ENCODE measurements at places on chromosomes 3 and 15.
A peak's percentile ranks its signal among the peaks of the same experiment; 100 is the strongest.

GRCh38 chr3:76199382-76199781, 414.0 kb upstream of the ZNF717 start:
- no peak for DNase-seq

GRCh38 chr15:69861331-69862171, 236.2 kb downstream of the TLE3 start:
- DNase-seq = no peak

- no peak for DNase-seq
Observed at GRCh38 chr3:9102240-9102981, 139.1 kb upstream of the RAD18 start.

- no peak for DNase-seq
Observed at GRCh38 chr3:177610262-177610661, 413.0 kb upstream of the TBL1XR1 start.

- DNase-seq = no peak
Observed at GRCh38 chr3:70000028-70000410, 486 bp downstream of the SAMMSON start.

- no peak for DNase-seq
Observed at GRCh38 chr3:37902674-37903073, 41.0 kb downstream of the CTDSPL start.

DNA sequence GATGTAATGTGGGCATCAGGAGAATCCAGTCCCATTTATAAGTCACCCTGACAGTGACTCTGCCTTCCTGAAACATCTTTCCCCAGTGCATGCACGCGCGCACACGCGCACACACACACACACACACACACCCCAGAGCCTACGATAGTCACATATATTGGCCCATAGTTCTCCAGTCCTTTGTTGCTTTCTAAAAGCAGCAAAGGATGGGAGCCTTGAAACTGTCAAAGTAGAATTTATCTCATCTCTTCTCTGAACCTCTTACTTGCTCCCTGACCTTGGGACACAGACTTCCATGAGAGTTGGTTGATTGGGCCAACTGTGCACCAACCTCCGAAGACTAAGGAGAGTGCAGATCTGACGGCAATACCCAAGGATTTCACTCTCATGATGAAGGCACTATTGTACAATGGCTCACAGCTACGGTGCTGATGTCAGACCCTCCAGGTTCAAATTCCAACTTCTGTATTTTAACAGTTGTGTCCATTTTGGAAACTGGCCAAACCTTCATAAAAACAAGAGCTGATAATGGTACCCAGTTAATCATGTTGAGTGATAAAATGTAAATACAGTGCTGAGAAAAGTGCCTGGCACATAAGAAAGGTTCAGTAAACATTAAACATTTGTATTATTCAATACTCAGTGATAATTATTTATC, 8.3 kb downstream of the CPA3 start:
- no peak for DNase-seq

- no peak for DNase-seq
Observed at GRCh38 chr15:61499376-61499775, 270.3 kb upstream of the RORA start.

- DNase-seq = no peak
Observed at GRCh38 chr3:182527745-182528144, 265.6 kb upstream of the ATP11B start.

- DNase-seq = no peak
Observed at GRCh38 chr15:69940441-69941300, 157.0 kb downstream of the TLE3 start.

DNA sequence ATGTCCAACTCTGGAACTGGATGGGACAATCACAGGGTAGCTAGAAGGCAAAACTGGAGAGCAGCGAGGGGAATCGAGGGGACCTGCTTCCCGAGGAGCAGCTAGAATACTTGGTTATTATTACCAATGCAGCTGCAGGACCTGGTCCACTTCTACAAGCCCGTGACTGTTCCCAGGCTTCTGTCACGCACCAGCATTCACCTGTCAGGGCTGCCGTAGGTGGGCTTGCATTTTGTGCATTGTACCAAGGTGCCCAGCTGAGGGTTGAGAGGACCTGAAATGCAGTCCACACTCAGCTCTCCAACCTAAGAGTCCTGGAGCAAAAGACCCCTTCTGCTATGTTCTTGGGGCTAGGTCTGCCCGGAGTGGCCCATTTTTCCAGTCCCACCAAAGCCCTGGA, 2.3 kb downstream of the SEMA4B start:
- DNase-seq = no peak

GRCh38 chr15:58522391-58522790, 90.6 kb downstream of the LIPC start:
- no peak for DNase-seq

GRCh38 chr15:42726114-42726513, 10.8 kb downstream of the CDAN1 start:
- DNase-seq = no peak

DNA sequence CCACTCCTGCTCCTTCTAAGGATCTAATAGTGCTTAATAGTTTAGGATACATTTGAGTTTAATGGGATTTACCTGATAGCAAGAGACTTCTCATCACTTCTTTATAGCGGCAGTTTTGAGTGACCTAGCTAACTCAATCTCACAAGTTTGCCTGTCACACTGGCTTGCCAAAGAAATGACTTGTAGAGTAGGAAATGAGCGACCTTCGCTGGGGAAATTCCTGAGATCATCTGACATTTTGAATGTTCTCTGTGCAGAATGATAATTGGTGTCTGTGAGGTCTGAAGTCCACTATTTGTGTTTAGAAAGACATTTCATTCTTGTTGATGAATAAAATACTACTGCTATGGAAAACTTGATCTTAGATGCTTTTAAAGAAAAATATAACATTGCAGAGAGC, 30.3 kb downstream of the SUCLG2 start:
- DNase-seq = no peak

DNA sequence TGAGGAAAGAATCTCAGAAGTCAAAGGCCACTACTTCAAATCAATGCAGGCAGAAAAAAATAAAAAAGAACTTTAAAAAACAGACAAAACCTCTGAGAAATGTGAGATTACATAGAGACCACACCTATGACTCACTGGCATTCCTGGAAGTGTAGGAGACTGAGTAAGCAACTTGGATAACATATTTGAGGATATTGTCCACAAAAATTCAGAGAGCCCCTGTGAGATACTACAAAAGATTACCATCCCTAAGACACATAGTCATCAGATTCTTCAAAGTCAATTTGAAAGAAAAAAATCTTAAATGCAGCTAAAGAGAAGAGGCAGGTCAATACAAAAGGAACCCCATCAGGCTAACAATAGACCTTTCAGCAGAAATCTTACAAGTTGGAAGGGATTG, 887.3 kb downstream of the NTRK3 start:
- DNase-seq = no peak

DNA sequence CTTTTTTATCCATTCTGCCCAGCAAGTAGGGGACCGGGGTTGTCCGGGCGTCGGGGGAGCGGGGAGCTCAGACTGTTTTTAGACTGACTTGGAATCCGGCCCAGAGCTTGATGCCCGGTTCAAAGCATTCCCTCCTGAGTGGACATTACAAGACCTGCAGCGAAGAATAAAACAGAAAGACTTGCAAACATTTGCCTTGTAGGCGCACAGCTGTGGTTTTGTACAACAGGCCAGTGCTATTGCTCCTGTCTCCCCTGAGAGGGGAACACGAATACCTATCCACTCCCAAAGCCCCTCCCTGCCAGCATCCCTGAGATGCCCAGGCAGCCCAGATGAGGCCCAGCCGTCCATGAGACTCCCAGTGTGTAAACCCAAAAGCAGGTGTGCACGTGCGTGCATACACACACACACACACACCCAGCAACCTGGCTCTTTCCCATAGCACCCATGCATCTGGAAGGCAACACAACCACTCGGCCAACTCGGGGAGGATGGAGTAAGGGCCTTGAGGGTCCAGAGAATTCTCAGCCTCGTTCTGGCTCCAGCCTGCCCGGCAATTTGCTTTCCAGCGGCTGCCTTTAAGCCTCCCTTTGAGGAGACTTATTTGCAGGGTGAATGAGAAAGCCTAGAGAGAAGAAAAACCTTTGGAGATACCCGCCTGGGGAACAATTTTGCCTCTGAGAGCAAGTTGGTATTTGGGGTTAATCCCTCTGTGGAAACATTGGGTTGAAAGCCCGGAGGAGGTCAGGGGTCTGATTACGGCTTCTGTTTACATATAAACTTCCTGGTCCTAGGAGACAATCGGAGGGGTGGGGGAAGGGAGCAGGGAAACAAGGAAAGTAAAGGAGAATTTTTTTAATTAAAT, 161.0 kb upstream of the HES1 start:
- no peak for DNase-seq

- DNase-seq = no peak
Observed at GRCh38 chr3:193894121-193894863, 241.7 kb upstream of the HES1 start.

DNA sequence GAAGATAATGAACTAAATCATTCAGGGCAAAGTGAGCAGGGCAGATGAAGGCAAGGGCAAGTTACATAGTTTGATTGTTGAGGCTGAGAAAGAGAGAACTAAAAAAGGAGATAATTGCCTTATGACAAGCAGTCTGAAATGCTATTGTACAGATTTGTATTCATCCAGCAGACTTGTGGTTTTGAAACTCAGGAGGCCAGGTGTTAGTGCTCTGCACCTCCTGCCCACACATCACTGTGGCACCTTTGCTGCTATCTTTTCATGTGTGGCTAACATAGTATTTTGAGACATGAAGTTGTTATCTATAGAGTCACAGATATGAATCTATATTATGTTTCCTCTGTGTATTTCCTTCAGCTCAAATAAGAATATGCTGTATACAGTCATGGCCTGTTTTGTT, 24.3 kb upstream of the SUCLG2 start:
- no peak for DNase-seq

- DNase-seq = no peak
Observed at GRCh38 chr15:88894819-88895767, at the start of gene HAPLN3. Gene HAPLN3, minus strand, starts transcription at chr15:88895544. Its CDS starts 8,246 bp downstream, at chr15:88887298.

DNA sequence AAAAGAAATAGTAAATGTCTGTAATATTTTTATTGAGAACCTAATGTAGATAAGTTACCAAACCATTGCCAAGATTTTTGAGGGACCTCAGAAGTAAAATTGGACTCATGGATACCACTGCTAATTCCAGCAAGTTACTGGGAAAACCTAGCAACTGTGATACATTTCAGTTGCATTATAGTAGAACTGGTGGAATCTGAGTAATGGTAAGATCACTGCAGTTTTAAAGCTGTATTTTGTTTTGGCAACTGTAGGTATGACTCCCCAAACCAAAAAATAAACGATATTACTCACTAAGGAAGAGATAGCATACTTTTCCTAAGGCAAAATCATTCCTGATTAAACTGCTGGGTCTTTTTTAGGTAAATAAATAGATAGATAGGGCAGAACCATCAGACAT, 54.0 kb downstream of the ARMC8 start:
- DNase-seq = no peak

GRCh38 chr3:178084938-178085816, 451.1 kb upstream of the KCNMB2 start:
- DNase-seq = peak; percentile 88

DNA sequence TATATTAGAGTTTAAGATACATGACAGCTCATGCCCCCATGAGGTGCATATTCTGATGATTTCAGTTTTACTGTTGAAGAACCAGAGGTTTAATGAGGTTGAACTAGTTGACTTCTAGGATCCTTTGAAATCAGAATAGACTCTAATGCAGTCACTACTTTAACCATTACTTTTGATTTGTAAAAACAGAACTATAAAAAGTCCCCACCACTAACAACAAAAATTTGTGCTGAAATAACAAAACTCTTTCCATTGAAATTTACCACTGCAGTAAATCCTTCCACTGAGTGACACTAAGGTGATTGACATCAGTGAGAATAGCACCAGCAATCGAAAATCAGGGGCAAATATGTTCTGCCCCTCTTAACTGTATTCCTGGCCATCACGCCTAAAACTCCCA, 214.1 kb downstream of the SHQ1 start:
- no peak for DNase-seq

DNA sequence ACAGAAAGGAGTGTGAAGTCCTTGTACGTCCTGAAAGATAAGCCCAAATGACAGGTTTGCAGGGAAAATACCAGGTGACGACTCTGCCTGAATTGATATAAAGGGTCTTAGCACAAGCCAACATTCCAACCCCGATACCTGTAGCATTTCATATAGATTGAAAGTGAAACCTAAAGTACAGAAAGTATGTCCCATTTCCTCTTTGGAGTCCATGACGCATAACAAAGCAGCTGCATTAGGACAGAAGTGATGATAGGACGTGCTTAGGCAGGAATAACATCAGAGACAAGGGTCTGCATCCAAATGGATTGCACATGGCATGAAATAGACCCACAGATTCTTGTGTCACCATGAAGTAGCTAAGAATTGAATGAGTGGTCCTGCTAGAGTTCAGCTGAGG, 187.0 kb upstream of the ROBO1 start:
- DNase-seq = no peak

- DNase-seq = no peak
Observed at GRCh38 chr15:101646672-101647071, 5.5 kb downstream of the TM2D3 start.

DNA sequence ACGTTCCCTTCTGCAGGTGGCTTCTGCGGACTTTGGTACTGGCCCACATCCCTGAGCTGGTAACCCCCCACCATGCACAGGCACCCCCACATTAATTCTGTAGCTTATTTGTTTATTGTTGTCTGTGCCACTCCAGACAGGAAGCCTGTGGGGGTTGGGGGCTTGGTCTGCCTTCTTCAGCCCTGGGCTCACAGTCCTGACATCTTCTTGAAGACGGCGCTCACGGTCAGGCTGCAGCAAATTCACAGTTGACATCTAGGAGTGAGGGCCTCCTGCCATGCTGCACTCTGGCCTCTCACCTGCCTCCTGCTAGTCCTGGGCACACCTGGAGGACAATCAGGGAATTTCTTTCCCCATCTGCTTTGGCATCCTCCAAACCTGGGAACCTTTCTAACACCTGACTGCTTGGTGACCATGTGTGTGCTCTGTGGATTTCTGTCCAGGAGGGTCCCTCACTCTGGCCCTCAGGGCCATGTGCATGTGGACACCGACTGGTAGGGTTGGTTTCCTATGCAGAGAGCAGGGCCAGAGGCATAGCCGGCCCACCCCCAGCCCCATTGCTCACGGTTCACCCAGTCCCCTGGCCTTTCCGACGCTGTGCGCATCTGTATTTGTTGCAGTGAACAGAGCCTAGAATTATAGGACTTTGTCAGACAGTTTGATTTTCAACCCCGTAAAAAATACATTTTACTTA, 68.8 kb downstream of the APBA2 start:
- DNase-seq = no peak

DNA sequence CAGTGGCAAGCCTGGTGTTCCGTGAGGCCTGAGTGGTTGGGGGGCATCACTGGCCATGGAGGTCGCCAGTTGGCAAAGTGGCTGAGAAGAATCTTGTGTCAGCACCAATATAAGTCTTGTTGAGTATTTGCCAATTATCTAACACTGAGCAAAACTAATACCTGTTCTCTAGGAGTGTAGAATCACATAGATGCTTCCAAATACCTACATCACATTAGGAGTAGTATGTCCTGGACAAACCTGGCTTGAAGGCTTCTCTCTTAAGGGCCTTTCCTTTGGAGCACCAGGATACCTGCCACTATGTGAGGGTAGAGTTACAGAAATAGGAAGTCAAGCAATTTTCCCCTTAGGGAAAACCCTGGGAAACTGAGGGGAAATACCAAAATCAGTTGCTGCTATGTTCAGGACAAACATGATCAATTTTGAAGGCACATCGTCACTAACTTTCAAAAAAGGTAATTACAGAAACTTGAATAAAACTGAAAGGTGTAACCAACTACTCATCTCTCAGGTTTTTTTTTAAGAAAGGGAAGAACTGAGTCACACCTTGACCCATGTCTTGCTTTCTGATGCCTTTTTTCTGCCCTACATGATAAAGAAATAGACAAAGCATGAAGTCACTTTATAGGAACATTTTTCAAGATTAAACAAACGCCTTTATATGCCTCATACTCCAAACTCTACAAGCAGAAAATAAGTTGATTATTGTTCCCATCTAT, 100.4 kb downstream of the IMPG2 start:
- no peak for DNase-seq

GRCh38 chr15:93913310-93913709, 318.1 kb upstream of the MCTP2 start:
- no peak for DNase-seq

Measured in coronary artery (tissue), 2 donors.